Keratinocyte (primary cell): ENCODE measurements at places on chromosomes 5 and 9. TPM values are rescaled to one million over a fixed set of nuclear protein-coding genes. Genes with fewer than 3 reads are reported as not detected.

Gene AQP3
- polyA plus RNA-seq = 139 to 239 TPM (median 215 TPM) in 3 replicates

Gene ODF2
- polyA plus RNA-seq = 6.6 to 16.3 TPM (median 14.0 TPM) in 3 replicates

Gene DND1
- 0.22 to 0.48 TPM (median 0.23 TPM) in 3 replicates for polyA plus RNA-seq

Gene PCA3
- not detected in 3 replicates for polyA plus RNA-seq

DNA sequence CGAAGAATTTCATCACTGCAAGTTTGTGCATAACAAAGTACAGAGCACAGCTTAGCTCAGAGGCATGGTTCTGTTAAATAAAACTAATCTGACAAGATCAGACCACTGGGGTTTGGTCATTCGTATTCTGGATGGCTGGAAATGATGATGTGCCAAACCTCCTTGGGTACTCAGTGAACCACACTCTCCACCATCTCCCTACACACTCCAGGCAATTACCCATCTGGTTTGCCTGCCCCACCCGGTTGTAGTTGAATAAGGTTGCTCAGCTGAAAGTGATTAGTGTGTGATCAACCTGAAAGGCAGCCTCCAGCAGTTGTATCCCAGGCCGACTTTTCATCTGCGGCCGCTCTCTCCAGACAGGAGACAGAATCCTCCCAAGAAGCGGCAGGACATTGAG lies 371.4 kb downstream of the TLE1 start:
- DNase-seq = no peak

DNA sequence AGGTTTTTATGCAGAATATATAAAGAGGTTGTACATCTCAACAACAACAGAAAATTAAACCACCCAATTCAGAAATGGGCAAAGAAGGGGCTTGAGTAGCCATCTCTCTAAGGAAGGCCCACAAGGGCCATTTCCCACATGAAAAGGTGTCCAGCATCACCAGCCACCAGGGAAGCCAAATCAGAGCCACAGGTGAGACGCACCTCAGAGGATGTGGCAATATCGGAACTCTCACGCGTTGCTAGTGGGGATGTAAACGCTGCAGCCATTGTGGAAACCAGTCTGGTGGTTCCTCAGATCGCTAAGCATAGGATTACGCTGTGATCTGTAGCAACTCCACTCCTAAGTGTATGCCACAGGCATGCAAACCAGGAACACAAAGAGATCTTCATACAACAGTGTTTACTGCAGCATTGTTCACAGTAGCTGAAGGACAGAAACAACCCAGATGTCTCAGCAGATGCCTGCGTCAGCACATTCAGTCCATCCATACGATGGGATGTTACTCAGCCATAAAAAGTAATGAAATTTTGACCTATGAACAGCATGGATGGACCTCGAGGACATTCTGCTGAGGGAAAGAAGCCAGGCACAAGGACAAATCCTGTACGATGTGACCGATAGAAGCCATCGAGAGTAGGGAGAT lies 84.3 kb upstream of the CACNA1B start:
- no peak for DNase-seq

- no peak for DNase-seq
Measured at GRCh38 chr5:140794595-140795258, at the start of gene PCDHA2. TSS of gene PCDHA2 (plus strand) at chr5:140794852.

- no peak for DNase-seq
Measured at GRCh38 chr9:92696619-92697018, 26.7 kb upstream of the IPPK start.

GRCh38 chr9:73118286-73118685 lies 33.4 kb upstream of the ANXA1 start:
- no peak for DNase-seq

DNA sequence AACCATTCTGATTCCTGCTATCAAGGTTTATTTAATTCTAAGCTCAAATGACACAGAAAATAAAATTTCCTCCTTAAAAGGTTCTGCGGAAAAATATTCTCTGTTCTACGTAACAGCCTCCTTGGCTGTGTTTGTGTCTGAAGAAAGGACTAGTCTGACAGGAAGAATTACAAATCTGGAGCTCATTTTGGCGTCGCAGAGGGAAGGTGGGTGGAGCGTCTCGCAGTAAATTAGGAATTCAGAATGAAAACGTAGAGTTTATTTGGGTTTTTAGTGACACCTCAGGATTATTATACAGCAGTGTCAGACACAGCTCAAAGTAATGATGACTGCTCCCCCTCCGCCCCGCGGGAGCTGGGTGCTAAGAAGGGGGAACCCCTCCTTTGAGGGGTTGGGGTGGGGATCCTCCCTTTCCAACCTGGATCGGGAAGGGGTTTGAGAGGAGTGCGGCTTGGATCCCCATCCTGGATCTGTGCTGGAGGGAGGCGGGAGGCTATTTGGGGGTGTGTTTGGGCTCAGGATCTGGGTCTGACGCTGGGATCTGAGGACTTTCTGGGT lies 933 bp upstream of the TGFBR1 start:
- DNase-seq = no peak

DNA sequence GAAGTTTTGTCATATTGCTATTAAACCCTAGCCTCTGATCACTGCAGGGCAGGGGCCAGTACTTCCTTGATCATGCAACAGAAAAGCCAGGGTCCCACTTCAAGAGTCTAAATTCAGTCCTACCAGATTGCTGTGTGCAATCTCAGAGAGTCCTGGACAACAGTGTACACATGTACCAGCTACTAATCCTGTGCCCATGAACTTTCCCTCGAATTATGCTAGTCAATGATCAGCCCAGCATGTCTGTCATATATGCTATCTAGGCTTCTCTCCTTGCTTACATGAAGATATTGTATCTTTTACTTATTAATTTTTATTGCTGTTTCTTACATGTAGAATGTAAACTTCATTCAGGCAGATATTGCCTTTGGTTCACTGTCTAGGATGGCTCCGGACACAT lies 367.0 kb downstream of the NTRK2 start:
- no peak for DNase-seq

- DNase-seq = peak; percentile 73
Measured at GRCh38 chr5:82421119-82421518, 143.0 kb upstream of the RPS23 start.

DNA sequence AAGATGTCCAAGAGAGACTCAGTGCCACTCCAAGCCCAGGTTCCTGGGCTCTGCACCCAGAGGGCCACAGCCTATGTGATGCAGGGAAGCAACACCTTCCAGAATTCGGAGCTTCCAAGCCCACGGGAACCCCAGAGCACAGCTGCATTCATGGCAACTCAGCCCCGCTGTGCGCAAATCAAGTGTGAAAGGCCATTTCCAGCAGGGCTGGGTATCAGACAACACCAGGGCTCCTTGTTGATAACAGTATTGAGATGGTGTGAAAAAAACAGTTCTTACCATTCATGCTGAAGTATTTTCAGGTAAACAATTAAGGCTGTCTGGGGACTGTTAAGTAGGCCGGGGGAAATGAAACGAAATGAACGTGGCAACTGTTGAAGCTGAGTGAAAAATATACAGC lies 10.1 kb downstream of the ROR2 start:
- DNase-seq = no peak

DNA sequence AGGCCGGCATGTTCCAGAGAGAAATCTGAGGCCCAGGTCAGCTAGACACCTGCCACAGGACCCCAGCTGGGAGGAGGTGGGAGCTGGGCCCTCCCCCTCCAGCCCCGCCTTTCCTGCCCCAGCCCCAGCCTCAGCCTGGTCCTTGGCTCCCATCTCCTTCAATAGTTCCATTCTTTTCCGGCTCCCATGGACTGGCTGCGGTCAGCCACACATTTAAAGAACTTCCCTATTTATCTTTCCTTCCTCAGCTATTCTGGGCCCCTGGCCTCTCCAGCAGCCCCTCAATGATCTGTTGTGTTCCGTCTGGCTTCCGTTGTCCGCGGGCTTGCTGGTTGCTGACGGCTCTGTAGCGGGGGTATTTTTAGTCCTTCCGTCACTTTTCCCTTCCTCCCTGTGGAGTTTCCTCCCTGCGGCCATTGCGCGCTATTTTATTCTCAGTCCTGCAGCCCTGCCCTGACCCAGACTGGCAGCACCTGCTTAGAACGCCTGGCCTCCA lies 73.8 kb downstream of the AMBP start:
- no peak for DNase-seq

- no peak for DNase-seq
Measured at GRCh38 chr5:11760934-11761603, 143.2 kb downstream of the CTNND2 start.

DNA sequence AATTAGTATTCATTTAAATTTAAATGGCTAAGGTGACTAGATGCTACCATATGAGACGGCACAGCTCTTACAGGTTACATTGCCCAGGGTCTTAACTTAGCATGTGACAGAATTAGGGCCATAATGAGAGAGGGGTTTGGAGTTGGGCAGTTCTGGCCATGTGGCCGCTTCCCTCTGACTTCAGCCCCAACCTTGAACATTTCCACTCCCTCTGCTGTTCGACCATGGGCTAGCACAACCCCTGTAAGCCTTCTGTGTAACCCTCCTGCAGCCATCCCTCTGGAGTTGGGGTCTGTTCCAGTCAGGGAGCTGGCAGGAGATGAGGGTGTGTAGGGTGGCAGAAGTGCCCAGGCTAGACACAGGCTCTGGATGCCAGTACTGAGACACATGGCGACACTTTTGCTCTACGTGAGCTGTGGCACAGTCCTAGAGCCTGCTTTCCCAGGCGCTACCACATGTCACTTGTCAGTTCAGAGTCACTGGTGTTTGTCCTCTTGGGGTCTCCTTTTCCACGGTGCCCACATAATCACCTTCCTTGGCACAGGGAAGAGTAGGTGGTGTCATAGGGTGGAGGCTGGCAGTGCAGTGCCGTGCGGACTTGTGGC lies 128.7 kb upstream of the PITX1 start:
- no peak for DNase-seq

DNA sequence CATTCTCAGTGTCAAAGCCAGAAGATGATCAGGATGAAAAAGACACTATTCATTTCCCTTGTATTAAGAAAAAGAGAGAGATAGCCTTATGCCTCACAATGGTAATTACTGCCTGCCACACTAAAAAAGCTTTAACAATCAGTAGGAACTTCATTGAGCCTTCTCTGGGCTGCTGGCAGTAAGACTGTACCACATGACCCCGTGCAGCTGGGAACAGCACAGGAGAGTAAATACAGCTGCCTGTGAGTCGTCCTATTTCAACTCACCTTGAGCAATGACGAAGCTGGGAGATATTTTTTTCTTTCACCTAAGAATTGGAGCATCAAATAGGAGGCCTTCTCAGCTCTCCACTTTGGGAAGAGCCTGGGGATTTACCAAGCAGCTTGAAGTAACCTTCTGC lies 316.3 kb downstream of the GABRB2 start:
- DNase-seq = no peak

GRCh38 chr9:116380496-116380995 lies 227.0 kb downstream of the PAPPA start:
- no peak for DNase-seq
